ENCODE measurements at places on chromosomes 6 and 20.
A peak's percentile ranks its signal among the peaks of the same experiment; 100 is the strongest.

- no peak for DNase-seq
Measured at GRCh38 chr6:23448281-23448680, 677.7 kb upstream of the NRSN1 start.

DNA sequence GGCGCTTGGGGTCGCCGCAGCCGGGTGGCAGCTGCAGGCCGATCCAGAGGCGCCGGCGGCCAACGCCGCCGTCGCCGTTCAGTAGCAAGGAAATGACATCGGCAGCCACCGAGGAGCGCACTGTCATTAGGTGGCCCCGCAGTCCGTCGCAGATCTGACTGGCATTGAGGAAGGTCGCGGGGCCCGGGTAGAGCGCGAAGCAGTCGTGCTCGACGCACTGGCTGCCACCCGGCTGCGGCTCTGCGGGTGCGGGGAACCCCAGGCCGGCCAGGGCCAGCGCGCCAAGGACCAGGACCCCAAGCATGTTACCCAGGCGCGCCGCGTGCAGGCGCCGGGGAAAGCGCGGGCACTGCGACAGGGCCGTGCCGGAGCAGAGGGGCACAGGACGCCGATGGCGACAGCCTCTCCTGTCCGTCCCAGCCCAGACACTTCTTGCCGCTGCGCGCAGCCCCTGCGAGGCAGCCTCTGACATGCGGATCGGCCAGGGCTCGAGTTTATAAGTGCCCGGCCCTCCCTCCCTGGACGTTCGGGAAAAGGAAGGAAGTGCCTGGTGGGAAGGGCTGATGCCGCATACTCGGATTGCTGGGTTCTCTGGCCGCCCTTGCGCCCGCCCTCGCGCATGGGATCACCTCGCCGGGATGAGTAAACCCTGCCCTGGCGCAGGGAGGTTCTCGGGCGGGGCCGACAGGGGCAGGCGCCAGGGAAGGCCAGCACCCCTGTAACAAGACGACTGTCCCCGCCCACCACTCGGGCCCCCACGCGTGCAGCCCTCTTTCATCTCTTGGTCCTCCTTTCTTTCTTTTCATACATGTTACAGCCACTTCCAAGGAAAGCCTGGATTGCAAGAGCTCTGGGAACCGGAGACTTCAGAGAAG lies at the start of gene THBD:
TSS of gene THBD (minus strand) at position 472 of the 875 bp plus-strand sequence. CDS start at position 304, 168 bp downstream.
- no peak for DNase-seq

GRCh38 chr6:157143171-157143889 lies 180.0 kb downstream of the TMEM242 start:
- DNase-seq: no peak

- DNase-seq: no peak
Measured at GRCh38 chr20:61956396-61957342, 109.0 kb downstream of the TAF4 start.

- DNase-seq: no peak
Measured at GRCh38 chr6:113481458-113481857, 375.7 kb upstream of the MARCKS start.

DNA sequence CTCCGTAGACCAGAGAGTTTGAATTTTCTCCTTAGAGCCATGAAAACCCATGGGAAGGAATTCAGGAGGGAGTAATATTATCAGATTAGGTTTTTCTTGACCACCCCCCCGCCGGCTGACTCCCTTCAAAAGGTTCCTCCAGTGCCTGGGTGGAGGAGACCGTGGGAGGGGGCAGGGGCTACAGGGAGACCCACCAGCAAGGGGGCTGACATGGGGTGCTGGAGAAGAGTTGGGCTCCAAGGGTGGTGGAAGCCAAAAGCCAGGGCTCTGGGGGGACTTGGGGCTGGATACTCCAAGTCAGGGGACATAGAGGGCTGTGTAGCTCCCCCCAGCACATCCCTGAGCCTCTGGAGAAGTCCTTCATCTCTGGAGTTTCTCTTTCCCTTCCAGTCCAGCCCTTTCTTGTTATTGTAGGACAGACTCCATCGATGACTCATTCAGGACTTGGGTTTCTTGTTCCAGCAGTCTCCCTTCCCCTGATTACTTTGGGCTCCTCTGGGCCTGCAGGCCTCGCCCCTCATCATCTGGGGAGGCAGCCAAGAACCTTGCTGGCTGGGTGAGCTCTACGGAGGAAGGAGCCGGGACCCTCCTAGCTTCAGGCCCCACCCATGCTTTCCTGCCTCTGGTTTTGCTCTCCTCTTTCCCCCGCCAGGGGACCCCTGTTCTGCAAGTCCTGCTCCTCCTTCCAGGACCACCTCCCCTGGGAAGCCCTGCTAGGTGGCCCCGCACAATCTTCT lies 10.5 kb upstream of the KIAA1755 start:
- no peak for DNase-seq

DNA sequence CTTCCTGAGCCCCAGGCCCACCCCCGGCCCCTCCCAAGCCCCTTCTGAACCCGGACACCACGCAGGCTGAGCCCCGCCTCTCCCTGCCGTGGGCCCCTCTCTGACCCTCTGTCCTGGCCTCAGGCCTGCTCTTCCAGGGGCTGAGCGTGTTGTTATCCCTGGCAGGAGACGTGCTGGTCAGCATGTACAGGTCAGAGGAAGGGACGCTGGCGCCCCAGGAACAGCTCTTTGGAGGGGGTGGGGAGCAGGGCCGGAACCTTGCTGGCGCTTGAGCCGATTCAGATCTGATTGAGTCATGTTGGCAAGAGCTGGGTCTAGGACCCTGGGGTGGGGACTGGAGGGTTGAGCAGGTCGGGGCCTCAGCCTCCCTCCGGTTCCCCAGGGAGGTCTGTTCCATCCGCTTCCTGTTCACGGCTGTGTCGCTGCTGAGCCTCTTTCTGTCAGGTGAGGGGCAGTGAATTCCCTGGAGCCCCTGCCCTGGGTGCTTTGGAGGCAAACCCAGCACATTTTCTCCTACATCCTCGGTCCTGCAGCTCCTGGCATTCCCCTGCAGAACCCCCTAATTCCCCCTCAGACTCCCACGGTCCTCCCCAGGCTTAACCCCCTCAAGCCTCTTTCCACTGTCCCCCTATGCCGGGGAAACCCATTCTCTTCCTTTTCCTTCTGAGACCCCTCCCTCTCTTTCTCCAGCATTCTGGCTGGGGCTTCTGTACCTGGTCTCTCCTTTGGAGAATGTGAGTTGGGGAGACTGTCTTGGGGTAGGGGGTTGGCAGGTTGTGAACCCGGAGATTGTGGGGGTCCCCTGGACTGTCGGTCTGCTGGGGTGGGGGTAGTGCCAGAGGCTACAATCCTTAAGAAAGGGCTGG lies 2.0 kb downstream of the SPAG4 start:
- peak; percentile 55 for DNase-seq
